KBM-7 (cell line): ENCODE measurements at places on chromosomes 3 and 15.

DNA sequence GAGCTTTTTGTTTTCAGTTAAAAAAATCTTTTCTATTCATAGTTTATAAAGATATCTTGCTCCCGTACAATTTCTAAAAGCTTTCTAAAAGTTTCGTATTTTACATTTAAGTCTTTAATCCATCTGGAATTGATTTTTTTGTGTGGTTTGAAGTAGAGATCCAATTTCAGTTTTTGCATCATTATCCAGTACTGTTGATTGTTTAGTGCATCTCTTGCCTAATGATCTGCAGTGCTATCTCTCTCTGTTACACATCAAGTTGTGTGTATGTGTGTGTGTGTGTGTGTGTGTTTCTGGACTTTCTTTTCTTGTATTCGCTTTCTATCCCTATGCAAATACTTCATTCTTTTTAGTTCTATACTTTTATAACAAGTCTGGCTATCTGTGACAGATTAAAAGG, 605.8 kb upstream of the DPPA4 start:
- DNase-seq: no peak

GRCh38 chr3:113516115-113516505, 1.2 kb upstream of the SPICE1 start:
- DNase-seq: no peak

GRCh38 chr3:122952520-122952919, 75.0 kb downstream of the SEMA5B start:
- peak; percentile 24 for DNase-seq

GRCh38 chr3:168989396-168989795, 674.1 kb downstream of the MECOM start:
- DNase-seq: no peak

GRCh38 chr3:194497799-194498575, 11.2 kb upstream of the ATP13A3 start:
- no peak for DNase-seq

DNA sequence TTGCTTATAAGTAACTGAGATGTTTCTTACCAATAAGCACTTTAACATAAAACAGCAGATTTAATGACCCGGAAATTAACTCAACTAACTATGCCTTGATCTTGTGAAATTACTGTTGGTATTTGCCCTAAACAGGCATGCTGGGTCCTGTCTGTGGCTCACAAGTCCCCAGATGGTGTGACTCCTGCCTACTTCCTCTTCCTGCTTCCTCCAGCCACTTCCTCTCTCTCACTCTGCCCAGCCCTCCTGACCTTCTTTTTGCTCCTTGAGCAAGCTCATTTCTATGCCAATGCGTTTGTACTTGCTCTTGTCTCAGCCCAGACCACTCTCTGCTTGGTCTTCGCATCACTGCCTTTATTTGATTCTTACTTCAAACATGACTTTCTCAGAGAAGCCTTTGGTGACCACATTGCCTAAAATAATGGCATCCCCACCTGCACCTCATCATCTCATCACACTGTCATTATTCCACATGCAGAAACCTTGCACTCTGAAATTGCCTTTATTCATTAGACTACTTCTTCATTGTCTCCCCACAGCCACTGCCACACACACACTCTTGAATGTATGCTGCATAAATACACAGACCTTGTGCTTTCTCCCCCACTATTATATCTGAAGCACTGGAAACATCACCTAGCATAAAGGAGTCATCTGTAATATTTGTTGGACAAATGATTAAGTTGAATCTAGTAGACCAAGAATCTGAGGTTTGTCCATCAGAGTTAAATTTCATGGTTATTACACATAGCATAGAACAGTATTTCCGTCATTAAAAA, 256.3 kb upstream of the SEMA6D start:
- DNase-seq: peak; percentile 12

GRCh38 chr3:14461748-14462324, 59.4 kb downstream of the SLC6A6 start:
- DNase-seq: peak; percentile 61

- no peak for DNase-seq
Observed at GRCh38 chr3:167450195-167450594, 23.6 kb downstream of the SERPINI2 start.

DNA sequence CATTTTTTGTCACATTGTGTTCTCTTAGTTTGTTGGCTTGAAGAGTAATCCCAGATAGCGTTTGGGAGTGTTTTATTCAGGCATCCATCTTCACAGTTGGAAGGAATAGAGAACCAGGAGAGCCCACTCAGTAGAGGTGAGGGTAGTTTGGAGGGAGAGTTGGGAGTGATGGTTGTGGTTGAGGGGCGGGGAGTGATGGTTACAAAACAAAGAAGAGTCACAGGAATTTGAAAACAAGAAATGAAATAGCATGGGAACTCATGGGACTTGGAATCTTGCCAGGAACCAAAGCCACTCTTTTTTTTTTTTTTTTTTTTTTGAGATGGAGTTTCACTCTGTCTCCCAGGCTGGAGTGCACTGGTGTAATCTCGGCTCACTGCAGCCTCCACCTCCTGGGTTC, 36.3 kb downstream of the DUT start:
- no peak for DNase-seq

- no peak for DNase-seq
Observed at GRCh38 chr3:13686367-13687160, 137.6 kb downstream of the FBLN2 start.

DNA sequence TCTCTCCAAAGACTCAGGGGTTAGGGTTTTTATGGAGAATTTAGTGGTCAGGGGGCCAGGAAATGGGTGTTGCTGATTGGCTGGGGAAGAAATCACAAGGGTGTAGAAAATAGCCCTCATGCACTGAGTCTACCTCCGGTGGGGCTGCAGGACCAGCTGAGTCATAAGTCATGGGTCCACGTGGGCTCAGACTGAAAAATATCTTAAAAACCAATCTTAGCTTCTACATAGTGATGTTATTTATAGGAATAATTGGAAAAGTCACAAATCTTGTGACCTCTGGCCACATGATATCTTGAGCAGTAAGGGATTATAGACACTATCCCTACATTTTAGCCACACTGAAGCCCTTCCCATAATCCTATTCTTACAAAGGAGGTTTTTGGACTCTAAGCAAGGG, 224.0 kb downstream of the DPH6 start:
- no peak for DNase-seq

GRCh38 chr3:157501863-157502262, 1.4 kb downstream of the VEPH1 start:
- no peak for DNase-seq

DNA sequence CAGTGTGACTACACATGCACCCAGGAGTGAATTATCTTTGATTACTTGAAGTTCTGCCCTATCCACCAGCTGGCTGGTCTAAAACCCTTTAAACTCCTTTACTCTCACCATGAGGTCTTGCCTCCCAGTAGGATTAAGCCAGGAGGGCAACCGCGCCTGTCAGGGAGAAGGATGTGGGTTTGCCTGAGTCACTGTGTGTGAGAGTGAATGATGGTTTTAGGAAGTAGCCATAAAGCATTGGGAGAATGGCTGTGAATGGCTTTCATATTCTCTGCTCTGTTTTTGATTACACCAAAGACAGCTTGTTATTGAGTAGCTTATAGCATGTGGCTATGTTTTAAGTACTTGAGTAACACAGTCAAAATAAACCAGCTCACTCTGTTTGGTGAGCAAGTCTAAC, 637.7 kb upstream of the TBL1XR1 start:
- peak; percentile 91 for DNase-seq

GRCh38 chr3:65653731-65654130, 385.0 kb downstream of the MAGI1 start:
- no peak for DNase-seq

GRCh38 chr3:67517781-67518180, 136.6 kb downstream of the SUCLG2 start:
- DNase-seq: no peak

- peak; percentile 35 for DNase-seq
Observed at GRCh38 chr3:141346418-141346817, 21.9 kb upstream of the ZBTB38 start.

DNA sequence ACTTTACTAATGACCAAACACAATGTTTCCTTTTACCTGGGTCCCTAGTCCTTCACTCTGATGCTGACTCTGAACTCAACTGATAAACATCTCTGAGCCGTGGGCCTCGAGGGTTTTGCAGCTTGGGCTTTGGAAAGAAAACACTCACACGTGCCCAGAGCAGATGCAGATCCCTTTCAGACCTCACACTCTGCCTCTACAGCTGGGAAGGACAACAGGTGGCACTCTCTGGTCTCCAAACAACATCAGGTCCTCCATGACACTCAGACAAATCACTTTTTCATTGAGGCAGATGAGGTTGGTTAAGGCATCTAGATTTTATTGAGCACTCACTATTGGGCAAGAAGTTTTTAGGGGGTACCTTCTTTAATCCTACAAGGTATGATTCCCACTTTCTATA, 64.7 kb upstream of the NTRK3 start:
- no peak for DNase-seq

DNA sequence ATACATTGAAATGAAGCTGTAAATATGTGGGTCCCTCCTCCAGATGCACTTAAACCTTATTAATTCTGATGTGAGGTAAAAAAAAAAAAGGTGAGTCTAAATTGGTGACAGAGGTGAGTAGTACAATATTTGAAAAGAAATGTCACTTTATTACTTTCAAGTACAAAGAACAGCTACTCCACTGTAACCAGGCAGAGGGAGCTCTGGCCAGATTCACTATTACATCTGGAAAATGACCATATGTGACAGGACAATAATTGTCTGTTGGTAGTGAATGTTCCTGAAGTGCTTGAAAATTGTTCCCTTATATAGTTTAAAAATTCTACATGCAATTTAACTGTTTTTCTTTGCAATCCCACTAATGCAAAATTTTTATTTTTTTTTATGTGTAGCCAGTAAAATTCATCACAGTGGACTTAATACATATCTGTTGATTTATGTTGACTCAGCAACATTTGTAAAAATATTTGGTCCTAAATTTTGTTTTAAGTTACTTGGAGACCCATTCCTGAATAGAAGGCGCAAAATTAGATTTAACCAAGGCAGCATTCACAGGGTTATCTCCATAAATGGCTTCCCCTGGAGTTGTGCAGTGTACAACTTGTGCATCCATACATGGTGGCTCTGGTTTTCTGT, 231.9 kb upstream of the TBC1D5 start:
- no peak for DNase-seq

DNA sequence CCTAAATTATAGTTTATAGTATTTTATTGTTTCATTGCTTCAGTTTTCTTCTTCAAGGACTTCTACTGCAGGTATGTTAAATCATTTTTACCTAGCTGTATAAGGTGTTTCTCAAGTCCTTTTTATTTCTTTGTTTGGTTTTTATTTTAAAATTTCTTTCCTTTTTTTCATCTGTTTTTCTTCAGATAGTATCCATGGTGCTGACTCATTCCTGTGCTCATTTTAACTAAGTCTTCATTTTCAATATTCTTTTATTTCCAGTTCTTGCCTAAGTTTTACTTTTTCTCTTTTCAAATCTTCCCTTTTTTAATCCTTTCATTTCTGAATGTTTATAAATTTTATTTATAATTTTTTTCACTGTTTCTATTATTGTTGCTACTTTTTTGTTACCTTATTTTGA, 42.3 kb upstream of the STIMATE start:
- DNase-seq: no peak

DNA sequence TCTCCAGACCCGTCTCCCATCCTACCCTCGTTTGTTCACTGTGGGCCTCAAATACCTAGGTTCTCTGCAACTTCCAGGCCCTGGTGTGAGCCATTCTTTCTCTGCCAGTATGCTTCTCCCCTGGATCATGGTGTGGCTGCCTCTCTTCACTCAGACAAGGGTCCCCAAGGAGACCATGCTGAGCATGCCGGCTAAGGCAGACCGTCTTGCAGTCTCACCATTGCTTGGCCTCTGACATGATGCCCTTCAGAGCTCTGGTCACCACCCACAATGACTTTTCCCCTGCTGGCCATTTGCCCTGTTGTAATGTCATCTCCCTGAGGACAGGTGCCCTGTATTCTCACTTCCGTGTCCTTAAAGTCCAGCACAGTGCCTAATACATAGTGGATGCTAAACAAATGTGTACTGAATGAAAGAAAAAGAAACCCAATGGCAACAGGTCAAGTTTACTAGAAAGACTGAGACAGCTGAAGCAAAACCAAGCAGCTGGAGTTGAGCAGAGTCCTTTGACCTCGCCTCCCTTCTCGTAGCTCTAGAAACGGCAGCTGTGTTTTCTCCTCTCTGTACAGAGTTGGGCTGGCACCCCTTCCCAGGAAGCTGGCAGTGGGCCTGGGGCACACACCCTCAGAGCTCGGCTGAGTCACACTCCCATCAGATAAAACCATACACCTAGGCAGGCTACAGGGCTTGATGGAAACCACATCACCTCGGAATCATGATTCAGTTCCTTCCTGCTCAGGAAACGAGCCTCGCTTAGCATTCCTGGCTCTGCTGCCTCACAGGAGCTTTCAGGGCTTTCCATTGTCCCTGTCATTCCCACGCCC, 8.6 kb downstream of the TLR9 start:
- DNase-seq: peak; percentile 39

- no peak for DNase-seq
Observed at GRCh38 chr3:78870484-78870883, 897.3 kb downstream of the ROBO1 start.
